ENCODE measurements at places on chromosomes 4 and X.

DNA sequence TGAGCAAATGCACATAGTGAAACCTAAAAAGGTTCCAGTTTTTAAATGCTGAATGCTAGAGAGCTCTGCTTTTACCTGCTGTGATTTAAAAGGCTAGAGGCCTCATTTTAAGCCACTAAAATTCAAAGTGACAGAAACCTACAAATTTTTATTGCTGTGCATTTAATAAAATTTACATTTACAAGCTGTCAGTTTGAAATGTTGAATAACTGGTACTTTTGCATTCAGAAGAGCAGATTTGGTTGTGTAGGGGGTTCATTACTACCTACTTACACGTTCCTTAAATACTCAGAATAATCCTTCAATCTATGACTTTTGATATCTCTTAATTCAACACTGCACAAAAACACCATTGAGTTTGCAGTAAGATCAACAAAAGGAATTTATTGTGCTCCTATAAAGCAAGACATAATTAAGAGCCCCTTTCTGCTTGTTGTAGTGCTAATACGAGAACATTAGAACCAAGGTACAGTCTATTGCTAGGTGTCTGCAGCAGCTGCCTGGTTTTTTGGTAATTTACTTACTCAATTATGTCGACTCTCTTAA lies 27.9 kb downstream of the NKX3-2 start:
- no peak for DNase-seq

- DNase-seq, result no peak
Measured at GRCh38 chr4:47084111-47084510, 52.7 kb downstream of the GABRB1 start.

GRCh38 chr4:86615501-86615900 lies 21.4 kb downstream of the PTPN13 start:
- no peak for DNase-seq

GRCh38 chr4:8853249-8853648 lies 18.4 kb downstream of the HMX1 start:
- DNase-seq, result no peak

DNA sequence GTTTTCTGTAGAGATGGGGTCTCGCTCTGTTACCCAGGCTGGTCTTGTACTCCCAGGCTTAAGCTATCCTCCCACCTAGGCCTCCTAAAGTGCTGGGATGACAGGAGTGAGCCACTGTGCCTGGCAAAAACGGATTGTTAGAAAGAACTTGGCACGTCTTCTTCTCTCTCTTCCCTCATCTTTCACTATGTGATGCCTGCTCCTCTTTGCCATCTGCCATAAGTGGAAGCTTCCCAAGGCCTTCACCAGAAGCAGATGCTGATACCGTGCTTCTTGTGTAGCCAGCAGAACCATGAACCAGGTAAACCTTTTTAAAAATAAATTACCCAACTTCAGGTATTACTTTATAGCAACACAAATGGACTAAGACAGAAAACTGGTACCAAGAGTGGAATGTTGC lies 36.9 kb upstream of the HUWE1 start:
- DNase-seq, result no peak

GRCh38 chrX:56791456-56791855 lies 62.4 kb downstream of the NBDY start:
- no peak for DNase-seq

GRCh38 chr4:168641811-168642140 lies 144.9 kb downstream of the PALLD start:
- DNase-seq, result no peak

DNA sequence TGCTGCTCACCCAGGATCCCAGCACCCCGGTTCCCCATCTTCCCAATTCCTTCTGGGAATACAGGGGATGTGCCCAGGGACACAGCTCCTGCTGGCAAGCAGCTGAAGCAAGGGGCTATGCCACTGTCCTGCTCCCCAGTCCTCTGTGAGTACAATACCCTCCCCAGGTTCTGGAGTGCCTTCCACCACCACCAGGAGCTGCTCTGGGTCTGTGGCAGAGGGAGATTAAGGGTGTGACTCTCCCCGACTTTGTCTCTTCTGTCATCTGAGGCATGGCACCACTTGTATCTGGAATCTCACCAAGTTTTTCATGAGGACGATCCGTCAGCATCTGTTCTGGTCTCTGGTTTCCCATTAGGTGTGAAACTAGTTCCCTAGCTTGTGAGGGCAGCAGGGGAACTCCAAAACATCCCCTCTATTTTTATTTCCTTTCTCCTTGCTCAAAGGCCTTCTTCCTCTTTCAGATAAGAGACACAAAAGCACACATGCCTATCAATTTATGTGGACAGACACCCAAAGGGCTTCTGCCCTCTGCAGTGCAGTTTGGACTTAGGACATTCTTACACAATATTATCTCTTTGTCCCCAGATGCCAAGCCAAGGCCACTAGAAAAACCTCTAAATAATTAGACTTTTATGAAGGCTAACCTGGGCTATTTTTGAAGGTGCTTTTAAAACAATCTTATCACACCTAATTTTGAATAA lies 26.8 kb downstream of the MGST2 start:
- peak; percentile 3 for DNase-seq

DNA sequence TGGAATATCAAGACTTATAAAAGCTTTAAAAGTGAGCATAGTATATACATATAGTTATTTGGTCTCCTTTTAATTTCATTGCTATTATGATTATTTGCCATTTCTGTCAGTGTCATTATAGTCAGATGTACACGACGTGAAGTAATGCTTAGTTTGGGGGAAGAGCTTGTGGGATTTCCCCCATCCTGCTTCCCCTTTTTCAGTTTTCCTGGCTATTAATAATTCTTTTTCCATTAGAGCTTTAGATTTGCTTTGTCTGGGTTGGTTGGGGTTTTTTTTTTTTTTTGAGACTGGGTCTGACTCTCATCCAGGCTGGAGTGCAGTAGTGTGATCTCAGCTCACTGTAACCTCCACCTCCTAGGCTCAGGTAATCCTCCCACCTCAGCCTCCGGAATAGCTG lies 5.4 kb downstream of the ABCE1 start:
- no peak for DNase-seq

GRCh38 chr4:184193556-184194525 lies 23.8 kb downstream of the ENPP6 start:
- peak; percentile 73 for DNase-seq

DNA sequence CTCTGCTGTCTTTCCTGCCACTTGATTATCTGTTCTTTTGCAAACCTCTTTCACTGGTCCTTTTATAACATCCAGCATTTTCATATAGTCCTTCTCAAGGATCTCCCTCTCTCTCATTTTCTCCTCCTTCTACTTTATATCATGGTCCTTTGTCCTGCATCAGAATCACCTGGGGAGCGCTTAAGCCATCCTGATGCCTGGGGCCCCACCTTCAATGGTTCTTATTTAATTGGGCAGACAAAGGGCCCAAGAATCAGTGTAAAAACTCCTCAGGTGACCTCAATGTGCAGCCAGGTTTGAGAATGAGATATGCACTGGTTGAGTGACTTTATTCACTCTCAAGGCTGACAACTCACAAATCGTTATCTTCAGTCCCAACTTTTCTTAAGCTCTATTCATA lies 283.9 kb downstream of the UNC5C start:
- no peak for DNase-seq

- DNase-seq, result no peak
Measured at GRCh38 chr4:74441744-74442143, 3.2 kb upstream of the AREG start.

DNA sequence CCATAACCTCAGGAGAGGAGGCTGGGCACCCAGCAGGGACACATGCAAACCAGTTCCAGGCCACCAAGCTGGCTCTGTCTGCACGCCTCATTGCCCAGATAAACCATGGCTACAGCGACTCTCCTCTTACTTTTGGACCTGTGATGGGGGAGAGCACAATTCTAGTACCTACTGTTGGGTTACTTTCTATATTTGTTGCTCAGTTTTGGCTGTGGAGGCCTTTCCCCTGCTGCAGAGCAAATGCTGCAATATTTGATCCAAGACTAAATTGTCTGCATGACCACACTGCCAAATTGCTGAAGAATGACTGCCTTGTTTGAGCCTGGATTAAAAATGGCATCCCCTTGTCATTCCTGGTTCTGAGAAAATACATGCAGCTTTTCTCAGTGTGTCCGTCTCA lies 253.5 kb downstream of the ARHGAP10 start:
- no peak for DNase-seq

- DNase-seq, result no peak
Measured at GRCh38 chrX:111395149-111395548, 16.8 kb downstream of the DCX start.

- no peak for DNase-seq
Measured at GRCh38 chr4:117777721-117778120, 256.6 kb upstream of the NDST3 start.

- DNase-seq, result no peak
Measured at GRCh38 chrX:153592091-153592833, 6.7 kb downstream of the CCNQ start.

DNA sequence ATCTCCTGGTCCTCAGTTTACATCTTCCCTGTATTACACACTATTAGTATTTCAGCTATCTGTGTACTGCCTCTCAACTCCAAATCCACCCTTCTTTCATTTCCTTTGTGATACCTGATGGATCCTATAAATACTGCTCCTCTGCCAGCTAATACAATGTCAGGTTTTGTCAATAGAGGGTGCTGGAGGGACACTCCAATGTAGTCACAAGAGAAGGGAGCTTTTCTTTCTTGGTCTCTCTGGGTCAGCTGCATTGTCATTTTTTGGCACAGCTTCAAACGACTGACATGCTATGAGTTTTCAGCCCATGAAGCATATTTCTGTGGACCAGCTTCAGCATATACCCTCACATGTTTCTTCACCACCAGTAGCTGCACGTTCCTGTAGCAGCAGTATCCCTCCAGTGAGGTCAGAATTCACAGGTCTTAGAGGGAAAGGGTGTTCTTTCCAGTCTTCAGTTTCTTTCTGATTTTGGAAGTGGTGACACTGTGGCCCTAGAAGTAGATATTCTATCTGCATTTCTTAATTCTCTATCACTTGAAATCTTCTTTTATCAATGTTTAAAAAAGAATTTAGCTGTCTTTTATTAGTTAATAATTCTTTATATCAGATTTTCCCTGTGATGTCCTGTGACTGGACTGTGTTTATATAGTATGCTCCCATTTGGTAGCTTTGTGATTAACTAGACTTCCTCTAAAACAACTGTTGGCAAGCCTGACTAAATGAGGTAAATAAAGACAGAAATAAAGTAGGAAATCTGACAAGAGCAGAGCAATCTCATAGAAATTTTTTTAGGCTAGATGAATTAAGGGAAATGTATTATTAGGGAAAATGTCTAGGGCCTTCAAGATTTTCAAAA lies 60.6 kb downstream of the GABRA2 start:
- DNase-seq, result peak; percentile 68

GRCh38 chr4:43716721-43717395 lies 731.8 kb downstream of the KCTD8 start:
- no peak for DNase-seq

GRCh38 chr4:152342293-152342692 lies 193.6 kb downstream of the FBXW7 start:
- no peak for DNase-seq

DNA sequence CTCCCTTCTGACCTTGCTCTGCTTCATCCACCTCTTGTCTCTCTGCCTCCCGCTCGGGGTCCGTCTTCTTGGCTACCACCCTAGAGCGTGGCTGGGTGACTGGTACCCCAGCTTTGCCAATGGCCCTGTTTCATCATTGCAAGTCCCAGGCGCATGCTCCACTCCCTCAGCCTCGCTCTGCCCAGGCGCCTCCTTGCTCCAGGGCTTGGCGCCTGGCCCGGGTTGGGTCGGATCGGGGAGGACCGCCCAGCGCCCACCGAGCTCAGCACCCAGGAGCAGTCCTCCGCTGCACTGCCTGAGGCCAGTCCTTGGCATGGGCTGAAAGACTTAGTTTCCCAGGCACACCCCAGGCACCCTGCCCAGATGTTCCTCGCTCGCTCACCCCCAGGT lies 577 bp downstream of the BGN start:
- DNase-seq, result no peak

DNA sequence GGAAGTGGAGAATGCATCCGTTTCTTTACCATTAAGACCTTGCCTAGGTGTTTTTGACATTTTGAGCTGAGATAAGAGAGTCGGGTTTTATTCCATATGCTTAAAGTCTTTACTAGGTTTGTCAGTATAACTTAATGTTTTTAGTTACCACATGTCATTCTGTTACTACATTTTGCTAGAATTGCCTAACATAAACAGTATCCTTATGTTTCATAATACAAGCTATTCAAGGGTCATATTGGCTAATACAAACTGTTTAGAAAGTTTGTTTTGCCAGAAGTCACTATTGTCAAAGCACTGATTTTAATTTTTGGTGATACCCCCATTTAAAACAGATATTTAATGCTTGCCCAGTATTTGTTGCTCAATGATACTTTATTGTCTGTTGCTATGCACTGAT lies 427.7 kb upstream of the MAGEB2 start:
- no peak for DNase-seq

DNA sequence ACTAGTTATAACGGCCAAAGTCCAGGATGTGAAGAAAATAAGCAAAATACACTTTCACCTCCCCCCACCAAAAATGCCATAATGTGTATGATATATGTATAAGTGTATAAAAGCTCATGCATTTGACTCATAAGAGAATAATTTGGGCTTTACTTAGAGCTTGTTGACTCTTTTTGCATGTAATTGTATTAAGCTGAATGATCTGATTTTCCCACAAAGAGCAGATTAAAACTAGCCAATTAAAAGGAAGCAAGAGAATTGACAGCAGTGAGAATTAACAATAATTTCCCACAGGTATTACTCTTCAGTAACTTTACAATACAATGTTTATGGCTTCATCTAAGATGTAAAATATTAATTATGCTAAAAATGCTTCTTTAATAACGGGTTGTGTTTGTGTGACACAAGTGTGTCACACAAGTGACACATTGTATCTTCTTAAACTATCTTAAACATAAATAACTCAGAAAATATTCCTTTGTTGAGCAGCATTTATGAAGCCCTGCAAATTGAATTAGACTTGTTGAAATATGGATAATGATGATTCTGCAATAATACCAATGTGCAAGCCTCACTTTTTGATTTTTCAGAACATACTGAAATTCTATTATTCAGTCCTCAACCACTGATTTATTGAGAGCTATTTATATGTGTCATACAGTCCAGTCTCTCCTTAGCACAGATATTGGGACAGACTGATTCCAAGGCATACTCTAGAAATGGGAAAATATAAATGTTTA lies 134.5 kb downstream of the SLIT2 start:
- DNase-seq, result no peak

- no peak for DNase-seq
Measured at GRCh38 chrX:28058901-28059300, 77.7 kb upstream of the DCAF8L1 start.

- DNase-seq, result no peak
Measured at GRCh38 chr4:92333016-92333415, 29.2 kb downstream of the GRID2 start.

DNA sequence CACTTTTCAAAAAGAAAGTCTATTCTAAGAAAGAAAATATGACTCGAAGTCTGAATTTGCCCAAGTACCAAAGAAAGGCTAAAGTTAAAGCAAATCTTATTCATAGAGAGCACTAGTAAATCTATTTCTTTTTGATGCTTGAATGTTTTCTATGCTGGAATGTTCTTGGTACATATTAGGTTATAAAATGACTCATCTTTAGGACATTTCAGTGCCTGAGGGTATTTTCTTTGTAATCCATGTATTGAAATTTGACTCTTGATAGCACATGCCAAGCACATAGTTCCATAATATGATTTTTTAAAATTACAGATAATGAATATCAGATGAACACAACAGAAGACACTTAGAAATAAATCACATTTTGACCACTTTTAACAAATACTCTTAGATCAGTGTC lies 232.8 kb downstream of the TRIML1 start:
- DNase-seq, result no peak
